ENCODE measurements at places on chromosomes 11 and 22. TPM values are rescaled to one million over a fixed set of nuclear protein-coding genes. Genes with fewer than 3 reads are reported as not detected.

DNA sequence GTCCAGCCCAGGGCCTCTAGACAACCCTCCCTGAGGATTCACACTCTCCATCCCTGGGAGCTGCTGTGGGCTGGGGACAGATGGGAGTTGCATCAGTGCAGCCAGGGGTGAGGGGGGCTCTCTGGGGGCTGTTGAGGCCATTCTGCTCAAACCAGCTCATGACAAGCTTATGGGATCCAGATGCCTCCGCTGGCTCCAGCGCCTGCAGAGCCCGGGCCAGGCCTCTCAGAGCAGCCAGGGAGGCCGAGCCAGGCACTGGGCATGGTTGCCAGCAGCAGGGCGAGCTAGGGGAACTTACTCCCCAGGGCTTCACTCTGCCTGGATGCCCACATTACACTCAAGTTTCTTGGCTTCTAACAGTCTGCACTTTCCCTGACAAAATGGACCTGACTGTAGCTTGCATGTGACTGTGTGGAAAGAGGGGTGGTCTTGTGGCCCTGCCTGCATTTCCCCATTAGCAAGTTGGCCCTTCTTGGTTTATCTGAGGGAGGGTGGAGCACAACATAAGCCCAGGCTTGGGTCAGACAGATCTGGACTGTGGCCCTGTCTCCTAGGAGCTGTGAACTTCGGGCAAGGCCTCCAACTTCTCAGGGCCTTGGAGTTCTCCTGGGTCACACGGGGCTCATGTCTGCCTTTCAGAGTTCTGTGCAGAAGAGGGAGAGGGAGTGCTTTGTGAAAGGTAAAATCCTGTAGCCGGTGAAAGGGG lies 34.5 kb upstream of the CYB5R3 start:
- DNase-seq, result no peak

DNA sequence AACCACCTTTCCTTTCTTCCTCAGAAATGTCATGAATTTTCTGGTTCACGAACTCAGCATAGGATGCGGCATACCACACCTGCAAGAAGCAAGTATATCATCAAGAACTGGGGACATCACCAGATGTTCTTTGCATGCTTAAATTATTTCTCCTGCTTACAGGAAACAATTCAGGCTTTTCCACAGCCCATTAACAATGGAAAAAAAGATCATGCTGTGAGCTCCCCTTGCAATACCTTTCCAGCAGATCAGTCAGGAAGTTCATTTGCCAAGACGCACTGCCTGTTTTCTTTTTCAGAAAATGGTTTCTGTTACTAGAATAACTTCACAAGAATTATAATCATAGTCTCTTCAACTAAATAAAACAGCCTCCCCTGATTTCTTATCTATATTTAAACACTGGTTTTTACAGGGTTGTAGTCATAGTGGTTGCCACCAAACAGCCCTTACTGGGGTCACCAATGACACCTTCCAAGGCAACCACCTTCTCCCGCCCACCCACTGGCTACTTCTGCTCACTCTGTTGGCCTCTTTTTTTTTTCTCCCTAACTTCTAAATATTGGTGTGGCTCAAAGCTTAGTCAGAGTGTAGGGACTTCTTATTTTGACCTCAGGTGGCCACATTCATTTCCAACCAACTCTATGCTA lies 42.3 kb upstream of the NFRKB start:
- DNase-seq, result no peak

DNA sequence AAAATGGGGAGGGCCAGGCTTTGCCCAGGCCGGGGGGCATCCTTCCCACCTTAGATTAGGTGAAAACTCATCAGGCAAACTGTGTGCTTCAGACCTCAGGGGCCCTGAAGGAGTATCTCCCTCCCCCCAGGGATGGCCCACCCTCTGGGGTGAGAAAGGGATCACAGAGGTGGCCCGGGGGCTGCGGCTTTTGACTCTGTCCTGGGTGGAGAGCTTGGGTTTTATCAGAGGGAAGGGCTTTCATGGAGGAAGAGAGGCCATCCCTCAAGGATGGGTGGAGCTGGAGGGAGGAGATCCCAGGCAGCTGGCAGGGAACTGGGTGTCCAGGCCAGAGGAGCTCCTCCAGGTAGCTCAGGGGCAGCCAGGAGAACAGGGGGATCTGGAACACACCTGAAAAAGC lies 3.1 kb upstream of the PPP2R5B start:
- DNase-seq, result no peak

- no peak for DNase-seq
Observed at GRCh38 chr11:12433571-12434324, 56.4 kb downstream of the PARVA start.

GRCh38 chr11:78651136-78651775 lies 76.6 kb upstream of the NARS2 start:
- no peak for DNase-seq

GRCh38 chr11:19391026-19391425 lies 150.3 kb upstream of the E2F8 start:
- DNase-seq, result no peak

Gene PATE4
- not detected for total RNA-seq

Gene RAB38
- 15.1 TPM for total RNA-seq

Gene TRMU
- total RNA-seq, result 65.4 TPM

Gene SCGB1D2
- not detected for total RNA-seq
